Retina (tissue), 1 donor: ENCODE measurements at places on chromosomes 4 and X.
A peak's percentile ranks its signal among the peaks of the same experiment; 100 is the strongest.

DNA sequence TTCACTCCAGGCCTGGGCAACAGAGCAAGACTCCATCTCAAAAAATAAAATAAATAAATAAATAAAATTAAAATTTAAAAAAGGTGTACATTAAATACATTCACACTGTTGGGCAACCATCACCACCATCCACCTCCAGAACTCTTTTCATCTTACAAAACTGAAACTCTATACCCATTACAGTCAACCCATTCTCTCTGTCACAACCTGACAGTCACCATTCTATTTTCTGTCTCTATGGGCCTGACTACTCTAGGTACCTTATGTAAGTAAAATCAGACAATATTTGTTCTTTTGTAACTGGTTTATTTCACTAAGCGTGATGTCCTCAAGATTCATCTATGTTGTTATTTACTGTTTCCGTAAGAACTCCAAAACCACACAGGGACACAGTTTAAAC, 59.6 kb downstream of the FRYL start:
- DNase-seq, result no peak

DNA sequence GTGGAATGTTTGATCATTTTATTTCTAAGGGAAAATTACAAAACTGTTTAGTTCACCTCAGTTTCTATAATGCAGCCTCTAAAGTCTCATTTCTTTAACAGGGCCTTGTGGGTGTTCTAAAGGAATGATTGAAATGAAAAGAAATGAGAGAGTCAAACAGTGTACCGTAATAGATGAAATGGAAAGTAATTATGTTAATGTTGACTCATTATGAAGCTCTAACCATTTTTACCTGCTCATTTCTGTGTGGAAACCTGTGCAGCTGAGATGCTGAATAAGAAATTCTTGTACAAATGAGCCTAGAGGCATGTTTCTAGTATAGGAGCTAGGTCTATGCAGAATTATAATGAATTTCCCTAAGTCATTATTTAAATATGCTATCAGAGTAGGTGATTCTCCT, 45.2 kb upstream of the RPA4 start:
- DNase-seq, result no peak

DNA sequence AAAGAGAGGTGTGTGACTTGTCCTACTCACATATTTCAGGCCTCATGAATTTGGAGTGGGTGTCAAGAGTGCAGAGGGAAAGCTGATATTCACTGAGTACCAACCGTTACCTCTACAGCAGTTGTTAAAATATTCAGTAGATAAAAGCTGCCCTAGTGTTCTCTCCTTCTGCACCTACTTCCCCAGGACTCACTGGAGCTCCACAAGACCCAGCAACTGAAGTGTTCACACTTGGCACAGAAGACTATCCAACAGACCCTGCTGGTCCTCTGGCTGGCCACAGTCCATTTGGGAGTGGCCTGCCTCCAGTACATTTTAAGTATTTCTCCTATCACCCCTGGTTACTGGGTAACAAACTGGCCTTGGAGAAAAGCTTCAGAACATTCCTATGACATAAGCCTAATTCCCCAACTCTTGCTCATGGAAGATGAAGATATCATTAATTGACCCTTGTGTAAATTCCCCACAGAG, 70.8 kb downstream of the PPARGC1A start:
- no peak for DNase-seq

GRCh38 chrX:74286950-74287740, 16.8 kb upstream of the ZCCHC13 start:
- no peak for DNase-seq

DNA sequence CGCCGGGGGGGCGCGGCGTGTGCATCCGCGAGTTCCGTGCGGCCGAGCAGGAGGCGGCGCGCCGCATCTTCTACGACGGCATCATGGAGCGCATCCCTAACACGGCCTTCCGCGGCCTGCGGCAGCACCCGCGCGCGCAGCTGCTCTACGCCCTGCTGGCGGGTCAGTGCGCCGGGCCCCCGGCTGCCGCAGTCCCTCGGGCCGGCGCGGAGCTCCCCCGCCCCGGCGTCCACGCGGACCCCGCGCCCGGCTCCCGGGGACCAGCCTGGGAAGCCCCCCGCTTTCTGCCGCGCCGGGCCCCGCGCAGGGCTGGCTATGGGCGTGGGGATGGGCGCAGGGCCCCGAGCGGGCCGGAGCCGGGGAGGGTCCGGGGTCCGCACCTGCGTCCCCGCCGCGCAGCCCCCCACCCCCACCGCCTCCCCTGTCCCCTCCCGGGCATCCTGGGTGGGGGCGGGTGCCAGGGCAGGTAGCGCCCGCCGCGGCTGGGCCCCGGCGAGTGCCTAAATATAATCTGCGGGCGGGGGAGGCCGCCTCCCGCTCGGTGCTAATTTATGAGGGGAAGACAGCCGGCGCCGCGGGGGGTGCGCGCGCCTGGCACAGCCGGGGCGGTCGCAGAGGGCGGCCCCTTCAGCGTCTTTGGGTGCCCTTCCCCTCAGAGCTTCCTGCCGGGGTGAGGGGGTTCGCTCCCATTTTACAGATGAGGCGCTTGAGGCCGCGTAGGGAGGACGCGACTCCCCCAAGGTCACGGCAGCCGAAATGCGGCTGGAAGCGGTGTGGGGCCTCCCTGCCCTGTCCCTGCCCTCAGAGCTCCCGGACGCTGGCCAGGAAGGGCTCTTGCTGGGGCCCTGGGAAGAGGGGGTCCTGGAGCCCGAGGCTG, 837 bp downstream of the NAT8L start:
- DNase-seq, result no peak

GRCh38 chr4:40612283-40612682, 17.4 kb downstream of the RBM47 start:
- DNase-seq, result no peak

DNA sequence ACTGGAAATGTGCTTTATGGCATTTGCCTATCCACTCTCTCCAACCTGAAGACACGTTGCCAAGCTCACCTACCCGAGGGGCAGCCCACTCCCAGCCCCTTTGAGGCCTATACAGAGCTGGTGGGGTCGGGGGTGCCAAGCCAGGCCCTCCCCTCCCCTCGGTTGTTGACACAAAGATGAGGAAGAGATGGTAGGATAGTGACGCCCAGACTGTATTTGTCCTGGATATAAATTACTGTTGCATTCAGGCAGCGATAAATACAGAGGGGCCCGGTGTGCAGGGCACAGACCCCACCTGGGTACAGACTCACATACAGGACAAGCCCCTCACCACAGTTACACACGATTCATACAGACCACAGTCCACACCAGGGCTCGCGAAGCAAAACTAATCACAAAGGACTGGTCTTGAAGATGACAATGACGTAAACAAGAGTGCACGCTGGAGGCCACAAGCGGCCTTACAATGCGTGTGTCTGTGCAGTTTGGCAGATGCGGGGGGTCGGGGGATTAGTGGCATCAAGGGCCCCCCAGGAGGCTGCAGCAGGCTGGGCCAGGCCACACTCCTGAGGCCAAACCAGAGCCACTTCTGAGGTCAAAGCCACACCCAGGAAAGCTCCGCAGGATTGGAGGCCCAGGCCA, 14.6 kb downstream of the DGKQ start:
- no peak for DNase-seq

DNA sequence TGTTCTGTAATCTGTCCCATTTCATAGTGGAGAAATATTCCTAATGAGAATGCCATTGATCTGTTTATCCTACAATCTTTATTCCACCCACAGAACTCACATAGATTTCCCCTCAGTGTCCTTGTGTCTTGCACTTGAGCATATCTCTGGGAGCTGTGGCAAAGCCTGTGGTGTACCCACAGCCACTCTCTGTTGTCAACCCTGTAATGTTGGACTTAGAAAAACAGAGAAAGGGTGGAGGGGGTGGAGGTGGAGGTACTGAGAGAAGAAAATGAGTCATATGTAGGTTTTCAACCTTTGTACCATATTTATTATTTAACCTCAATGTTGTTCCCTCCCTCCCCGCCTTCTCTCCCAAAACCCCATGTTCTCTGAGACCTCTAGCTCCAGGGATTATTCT, 46.9 kb upstream of the TLL1 start:
- no peak for DNase-seq

DNA sequence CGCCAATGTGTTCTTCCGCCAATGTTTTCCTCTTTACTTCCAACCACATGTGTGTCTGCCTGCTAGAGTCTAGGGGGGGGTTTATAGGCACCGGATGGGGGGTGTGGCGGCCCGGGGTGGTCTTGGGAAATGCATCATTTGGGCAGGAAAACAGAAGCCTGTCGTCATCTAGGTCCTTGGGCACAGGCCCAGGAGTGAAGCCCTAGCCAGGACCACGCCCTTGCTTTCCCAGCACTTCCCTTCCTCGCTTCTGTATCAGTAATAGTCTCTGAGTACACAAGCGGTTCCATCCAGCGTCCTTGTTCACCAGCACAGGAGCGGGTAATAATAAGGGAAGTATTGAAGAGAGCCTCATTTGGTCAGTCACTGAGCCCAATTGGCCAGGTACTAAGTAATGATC, 74.5 kb downstream of the QDPR start:
- DNase-seq, result no peak

DNA sequence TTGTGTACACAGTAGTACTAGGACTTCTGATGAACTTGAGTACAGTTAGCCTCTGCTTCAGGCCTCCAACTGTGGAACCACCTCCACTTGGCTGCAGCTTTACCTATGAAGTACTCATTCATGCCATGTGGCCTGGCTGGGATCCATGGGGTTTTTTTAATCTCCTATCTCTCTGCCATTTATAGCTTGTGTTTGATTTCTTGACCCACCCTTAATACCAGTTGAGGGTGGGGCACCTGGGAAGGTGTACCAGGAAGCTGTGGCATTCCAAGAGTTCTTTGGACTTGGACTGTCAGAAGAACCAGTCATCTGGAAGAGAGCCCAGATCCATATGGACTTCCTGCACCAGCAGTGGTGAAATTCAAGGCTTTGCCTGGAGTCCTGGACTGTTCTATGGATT, 230.1 kb downstream of the SHROOM3 start:
- DNase-seq, result no peak

DNA sequence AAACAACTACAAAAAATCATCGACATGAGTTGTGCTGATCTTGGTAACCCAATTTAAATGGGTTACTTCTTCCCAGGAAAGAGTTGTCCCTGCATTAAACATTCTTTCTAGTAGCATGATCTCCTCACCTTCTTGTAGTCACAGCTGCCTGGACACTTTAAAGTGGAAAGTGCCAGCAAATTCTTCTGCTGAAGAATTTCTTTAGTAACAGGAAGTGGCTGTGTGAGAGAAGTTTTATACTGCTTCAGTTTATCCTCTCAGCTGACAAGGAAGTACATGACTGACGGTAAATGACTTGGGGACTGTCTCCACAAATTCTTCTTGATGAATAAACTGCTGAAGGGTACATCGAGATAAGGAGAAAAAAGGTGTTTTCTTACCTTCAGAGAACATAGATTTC, 18.2 kb upstream of the TNIP3 start:
- no peak for DNase-seq

GRCh38 chr4:2875556-2875955, 31.9 kb downstream of the ADD1 start:
- DNase-seq, result no peak

DNA sequence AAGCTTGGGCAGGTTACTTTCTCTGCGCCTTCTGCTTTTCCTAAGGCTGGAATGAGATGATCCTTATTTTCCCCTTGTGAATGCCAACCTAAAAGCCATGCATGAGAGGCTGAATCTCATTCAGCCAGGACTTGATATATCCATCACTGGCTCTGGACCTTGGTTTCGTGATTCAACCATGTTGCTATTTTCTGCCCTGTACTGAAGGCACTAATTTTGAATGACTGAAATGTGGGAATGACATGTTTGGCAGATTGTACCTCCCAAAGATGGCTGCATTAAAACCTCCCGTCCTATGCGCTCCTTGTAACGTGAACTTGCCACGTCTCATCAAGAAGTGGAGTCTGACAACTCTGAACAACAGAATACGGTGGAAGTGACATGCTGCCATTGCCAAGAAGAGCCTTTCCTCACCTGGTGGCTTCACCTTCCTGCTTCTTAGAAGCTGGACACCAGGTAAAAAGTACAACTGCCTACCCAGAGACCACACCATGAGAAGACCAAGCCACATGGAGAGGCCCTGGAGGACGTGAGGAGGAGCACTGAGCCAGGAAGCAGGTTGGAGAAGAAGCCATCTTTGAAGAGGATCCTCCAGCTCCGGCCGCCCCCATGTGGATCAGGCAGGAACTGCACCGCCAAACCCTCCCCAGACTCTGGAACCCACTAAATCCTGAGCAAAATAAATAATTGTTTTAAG, 174.5 kb downstream of the NSUN7 start:
- DNase-seq, result peak; percentile 69

GRCh38 chrX:147217334-147217733, 402.8 kb upstream of the CXorf51A start:
- DNase-seq, result no peak

DNA sequence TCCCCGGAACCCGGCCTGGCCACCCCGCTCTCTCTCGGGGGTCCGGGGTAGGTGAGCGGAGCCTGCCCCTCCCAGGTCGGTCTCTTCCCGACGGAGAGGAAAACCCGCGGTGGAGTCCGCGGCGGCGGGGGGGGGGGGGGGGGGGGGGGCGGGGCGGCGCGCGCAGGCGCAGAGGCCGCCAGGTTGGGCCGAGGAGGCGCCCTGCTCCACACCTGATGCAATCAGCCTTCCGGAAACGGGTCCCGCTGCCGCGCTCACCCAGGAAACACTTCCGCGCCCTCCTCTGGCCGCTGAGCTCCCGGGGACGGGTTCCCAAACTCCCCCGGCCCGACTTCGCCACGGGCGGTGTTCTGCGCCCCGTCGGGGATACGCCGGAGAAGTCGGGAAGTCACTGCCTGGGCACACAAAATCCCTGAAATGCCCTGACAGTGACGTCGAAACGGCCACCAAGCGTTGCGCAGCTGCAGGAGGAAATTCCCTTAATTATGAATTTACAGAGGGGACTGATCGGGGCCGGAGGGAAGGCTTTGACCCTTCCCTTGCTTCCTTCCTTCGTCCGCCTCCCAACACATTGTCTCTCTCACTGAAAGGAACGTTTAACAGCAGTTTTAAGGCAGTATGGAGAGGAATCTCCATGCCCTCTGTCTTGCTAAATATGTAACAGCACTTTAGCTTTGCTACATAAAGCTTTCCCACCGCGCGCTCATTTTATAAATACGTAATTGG, 2.1 kb upstream of the APBB2 start:
- peak; percentile 94 for DNase-seq

- DNase-seq, result no peak
Observed at GRCh38 chr4:108166038-108166437, 2.7 kb downstream of the LEF1 start.

DNA sequence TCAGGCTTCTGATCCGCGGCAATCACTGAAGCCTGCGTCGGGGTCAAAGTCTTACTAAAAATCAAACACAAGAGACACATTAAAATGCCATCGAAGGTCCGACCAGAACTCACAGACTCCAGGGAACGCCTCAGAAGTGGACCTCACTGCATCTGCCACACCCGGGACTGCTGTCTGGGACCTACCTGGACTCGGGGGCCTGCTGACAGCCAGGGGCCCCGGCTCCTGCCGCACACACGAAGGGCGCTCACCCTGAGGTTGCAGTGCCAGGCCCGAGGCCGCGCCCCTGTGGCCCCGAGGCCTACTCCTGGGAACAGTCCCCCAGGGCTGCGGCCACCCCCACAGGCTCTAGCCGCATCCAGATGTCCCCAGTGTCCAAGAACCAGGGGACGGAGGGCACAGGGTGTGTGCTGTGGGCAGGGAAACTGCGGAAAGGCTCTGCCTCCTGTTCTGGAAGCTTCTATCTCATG, 7.4 kb downstream of the CTBP1 start:
- no peak for DNase-seq
